Left lung (tissue), 14 donors: ENCODE measurements at places on chromosomes 4 and X.

GRCh38 chr4:85084371-85085094 is 118.0 kb upstream of the WDFY3 start:
- no peak for DNase-seq

DNA sequence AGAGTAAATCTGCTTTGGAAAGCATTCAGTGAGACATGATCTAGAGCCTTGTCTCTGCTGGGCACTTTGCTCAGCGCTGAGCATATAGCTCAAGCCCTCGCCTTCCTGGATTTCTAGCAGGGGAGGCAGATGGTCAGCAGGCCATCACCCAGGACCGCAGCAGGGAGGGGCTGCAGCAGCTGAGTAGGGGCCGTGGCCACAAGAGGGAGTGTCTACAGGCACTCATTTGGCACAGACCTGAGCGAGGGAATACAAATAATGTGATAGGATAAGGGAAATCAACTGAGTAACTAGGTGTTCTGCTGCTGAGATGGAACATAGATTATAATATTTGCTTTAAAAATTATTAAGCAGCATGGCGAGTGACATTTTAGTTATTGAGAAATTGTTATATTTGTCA is 30.2 kb downstream of the OFD1 start:
- DNase-seq: no peak

DNA sequence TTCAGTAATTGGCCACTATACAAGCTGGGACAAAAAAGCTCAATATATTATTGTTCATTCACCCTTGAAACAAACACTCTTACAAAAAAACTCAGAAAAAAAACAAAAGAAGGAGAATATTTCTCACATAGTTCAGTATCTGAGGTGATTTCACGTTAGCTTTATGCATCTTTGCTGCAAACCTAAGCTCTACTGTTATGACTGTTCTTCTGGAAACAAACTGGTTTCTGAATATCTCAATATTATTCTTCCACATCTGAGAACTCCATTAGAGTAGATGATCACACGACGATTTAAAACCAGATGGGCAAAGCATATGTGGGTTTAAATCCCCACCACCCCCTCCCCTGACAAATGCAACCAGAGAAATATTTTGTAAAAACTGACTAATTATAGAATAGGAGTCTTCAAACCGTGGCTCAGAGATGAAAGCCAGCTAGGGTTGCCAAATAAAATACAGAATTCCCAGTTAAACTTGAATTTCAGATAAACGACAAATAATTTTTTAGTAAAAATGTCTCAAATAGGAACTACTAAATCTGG is 182.0 kb upstream of the FAM241A start:
- no peak for DNase-seq

GRCh38 chr4:82715731-82716617 is 82.6 kb downstream of the SCD5 start:
- no peak for DNase-seq

DNA sequence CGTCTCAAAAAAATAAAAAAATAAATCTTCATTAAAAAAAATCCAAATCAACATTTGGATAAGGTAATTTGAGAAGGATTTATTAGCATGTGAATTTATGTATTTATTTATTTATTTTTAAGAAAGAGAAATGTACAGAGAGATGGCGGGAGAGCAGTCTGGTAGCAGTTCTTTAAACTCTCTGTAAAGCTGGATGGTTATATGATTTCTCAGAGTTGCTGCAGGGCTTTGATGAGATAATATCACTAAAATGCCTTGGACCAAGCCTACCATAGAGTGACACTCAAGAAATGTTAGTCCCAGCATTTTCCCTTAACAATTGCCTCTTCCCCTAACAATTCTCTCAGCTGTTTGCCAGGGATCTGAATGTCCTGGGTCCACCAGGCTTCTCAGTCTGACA is 103.4 kb upstream of the LNX1 start:
- DNase-seq: no peak

DNA sequence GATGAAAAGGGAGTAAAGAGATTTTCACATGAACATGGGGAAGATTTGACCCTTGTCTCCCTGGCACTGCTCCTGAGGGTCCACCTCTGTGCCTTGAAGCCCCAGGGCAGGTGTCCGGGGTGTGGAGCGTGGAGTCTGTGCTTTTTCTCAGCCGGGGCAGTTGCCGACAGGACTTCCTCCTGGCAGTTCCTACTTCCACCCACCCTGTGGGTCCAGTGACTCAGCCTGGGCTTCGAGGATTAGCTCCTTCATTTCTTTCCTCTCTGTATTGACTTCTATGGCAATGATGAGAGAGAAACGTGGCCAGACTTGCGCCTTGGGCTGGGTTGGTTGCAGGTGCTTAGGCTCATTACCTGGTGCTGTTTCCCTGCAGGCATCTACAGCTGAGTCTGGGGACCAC is 35.9 kb upstream of the CLCN4 start:
- no peak for DNase-seq
